ENCODE measurements at places on chromosomes 3 and 15.
A peak's percentile ranks its signal among the peaks of the same experiment; 100 is the strongest.

DNA sequence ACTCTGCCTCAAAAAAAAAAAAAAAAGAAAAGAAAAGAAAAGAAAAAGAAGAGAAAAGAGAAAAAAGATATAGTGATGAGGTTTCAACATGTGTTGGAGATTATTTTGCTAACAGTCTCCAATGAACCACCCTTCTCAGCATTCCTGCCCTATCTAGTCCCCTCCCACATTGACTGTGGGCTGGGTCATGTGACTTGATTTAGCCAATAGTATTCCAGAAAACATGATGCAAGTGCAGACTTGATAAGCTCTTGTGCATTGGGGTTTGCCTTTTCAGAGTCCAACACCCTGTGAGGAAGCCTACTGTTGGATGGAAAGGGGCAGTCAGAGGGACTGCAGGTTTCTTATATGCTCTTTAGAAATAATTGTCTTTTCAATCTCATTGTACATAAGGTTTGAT is 37.8 kb upstream of the MED12L start:
- no peak for DNase-seq

- no peak for DNase-seq
Observed at GRCh38 chr3:159586571-159587202, 401.9 kb upstream of the IL12A start.

DNA sequence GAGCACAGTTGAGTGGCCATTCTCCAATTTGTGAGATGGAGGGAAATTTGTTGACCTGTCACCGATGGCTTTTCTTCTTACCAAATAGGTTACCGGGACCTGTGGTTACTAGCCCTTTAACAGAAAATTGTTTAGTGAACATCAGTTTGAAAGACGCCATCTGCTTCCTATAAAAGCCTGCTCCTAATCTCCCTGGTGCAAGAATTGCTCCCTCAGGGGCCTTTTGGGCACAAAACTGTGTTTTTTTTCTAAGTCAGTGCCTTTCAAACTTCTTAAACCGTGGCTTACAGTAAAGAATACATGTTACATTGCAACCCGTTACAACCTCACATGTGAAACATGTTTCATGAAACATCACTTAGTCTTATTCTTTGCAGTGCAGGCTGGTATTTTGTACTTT is 15.0 kb downstream of the CACNA2D3 start:
- DNase-seq, result no peak

- DNase-seq, result no peak
Observed at GRCh38 chr3:5264896-5265770, 77.6 kb downstream of the EDEM1 start.

DNA sequence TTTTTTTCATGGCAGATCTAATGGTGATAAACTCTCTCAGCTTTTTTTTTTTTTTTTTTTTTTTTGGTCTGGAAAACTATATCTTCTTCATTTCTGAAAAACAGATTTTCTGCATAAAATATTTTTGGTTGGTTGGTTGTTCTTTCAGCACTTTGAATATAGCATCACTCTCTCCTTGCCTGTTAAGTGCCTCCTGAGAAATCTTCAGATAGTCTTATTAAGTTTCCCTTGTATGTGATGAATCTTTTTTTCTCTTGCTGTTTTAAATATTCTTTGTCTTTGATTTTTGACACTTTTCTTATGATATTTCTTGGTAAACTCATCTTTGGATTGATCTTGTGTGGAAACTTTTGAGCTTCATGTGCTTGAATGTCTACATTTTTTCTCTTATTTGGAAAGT is 44.2 kb upstream of the OSTN start:
- DNase-seq, result no peak

DNA sequence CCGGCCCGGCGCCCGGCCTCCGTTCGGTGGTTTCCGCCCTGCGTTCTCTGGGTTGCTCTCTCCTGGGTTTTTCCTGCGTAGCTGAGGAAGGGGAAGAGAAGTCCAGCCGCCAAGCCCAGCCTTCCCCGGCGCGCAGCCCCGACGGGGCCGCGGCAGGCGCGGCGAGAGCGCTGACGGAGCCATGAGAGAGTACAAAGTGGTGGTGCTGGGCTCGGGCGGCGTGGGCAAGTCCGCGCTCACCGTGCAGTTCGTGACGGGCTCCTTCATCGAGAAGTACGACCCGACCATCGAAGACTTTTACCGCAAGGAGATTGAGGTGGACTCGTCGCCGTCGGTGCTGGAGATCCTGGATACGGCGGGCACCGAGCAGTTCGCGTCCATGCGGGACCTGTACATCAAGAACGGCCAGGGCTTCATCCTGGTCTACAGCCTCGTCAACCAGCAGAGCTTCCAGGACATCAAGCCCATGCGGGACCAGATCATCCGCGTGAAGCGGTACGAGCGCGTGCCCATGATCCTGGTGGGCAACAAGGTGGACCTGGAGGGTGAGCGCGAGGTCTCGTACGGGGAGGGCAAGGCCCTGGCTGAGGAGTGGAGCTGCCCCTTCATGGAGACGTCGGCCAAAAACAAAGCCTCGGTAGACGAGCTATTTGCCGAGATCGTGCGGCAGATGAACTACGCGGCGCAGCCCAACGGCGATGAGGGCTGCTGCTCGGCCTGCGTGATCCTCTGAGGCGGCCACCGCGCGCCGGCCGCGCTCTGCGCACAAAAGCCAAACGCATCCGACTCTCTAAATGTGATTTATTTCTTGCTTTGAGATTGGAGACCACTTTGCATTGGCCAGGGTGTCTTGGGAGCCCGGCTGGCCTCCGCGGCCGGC is 727 bp downstream of the RAP2B start:
- peak; percentile 48 for DNase-seq

DNA sequence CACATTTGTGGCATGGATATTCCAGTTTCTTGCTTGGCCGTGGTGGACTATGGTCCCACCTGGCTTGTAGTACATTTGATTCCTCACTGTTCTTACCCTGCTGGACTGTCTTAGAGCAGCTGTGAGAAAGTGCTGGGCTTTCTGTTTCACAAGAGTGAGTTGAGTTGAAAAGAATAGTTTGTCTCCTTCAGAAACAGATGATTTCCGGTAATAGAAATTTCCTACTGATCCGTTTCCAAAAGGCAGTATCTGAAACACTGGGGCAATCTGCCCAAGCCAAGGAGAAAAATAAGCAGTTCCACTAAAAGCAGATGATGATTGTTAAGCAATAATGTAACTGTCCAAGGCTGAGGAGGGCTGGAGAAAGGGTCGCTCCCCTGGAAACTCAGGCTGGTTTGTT is 96.0 kb downstream of the SUCLG2 start:
- DNase-seq, result no peak

- no peak for DNase-seq
Observed at GRCh38 chr15:59896663-59897074, 107.4 kb upstream of the FOXB1 start.

DNA sequence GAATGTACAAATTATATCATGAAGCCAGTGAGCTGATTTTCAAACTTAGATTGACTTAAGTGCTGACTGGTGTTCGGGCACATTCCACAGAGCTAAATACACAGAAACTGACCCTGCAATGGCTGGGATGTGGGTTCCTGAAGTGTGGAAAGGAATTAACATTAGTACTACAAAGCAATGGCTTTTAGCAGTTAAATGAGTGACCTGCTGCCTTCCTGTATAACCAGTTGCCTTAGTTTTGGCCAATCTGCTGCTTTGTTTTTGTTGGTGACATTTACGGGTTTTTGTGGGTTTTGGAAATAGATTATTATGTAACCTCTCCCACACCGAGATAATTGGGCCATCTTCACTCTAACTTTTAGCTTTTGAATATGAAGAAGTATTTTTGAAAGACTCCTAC is 2.4 kb upstream of the SKIC8 start:
- no peak for DNase-seq

GRCh38 chr3:165641569-165642310 is 195.5 kb downstream of the BCHE start:
- no peak for DNase-seq

DNA sequence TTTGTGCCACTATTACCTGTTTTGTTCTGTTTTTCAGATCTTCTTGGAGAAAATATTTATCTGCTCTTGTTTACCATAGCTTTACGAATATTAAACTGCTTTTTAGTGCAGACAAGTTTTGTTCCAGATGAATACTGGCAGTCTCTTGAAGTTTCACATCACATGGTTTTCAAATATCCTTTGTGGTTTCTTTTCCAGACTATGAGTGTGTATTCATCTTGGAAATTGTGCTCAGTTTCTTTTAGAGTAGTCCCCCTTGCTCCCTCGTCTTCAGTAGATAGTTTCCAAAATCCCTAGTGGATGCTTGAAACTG is 1.2 kb downstream of the PIGB start:
- no peak for DNase-seq

GRCh38 chr3:197541756-197542539 is 13.8 kb downstream of the BDH1 start:
- no peak for DNase-seq

DNA sequence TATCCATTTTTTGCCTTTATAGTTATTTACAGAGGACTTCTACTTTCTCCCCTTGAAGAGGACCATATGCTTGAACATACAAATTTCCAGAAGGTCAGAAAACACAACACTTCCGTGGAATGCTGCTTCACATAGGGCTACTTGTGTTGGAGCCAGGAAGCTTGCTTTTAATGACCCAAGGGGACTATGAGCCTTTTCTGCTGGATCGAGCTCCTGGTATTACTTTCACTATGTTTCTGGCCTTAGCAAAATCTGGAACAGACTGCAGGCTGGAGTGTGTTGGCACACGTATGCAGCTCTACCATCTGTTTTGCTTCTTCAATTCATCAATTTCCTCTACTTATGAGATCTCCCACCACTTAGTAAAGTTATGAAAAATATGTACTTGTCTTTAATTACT is 69.3 kb upstream of the CBLB start:
- no peak for DNase-seq

GRCh38 chr3:126852511-126852910 is 130.4 kb upstream of the PLXNA1 start:
- no peak for DNase-seq

DNA sequence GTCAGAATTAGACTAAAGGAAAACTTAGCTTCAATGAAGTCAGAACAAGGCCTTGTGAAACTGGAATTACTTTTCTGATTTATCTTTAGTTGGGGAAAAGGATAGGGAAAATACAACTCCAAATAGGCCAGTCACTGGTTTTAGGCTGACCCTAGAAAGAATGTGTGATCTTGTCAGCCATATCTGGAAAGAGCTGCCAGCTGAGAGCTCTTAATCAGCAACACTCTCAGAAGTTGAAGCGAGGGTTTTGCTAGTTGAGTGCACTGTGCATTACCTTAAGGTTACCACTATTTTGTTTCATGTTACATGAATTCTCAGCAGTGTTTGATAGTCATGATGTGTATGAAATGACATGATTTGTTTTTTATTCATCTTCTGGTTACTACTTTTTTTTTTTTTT is 905.3 kb upstream of the ALCAM start:
- DNase-seq, result no peak

- no peak for DNase-seq
Observed at GRCh38 chr3:61340931-61341461, 89.7 kb upstream of the FHIT start.

DNA sequence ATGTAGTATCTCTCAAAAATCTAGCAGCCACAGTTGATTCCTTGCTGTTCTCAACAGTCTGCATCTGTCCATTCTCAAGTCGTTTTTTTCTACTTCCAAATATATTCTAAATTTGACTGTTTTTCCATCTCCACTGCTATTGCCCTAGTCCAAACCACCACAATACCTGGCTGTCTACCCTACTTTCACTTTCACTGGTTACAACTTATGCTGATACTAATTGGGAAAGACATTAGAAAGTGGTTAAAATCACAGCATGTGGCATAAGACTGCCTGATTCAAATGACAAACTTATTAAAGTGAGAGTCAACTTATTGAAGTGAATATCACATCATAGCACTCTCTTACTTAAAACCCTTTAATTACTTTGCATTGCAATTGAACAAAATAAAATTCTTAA is 72.6 kb downstream of the CHST2 start:
- DNase-seq, result no peak

DNA sequence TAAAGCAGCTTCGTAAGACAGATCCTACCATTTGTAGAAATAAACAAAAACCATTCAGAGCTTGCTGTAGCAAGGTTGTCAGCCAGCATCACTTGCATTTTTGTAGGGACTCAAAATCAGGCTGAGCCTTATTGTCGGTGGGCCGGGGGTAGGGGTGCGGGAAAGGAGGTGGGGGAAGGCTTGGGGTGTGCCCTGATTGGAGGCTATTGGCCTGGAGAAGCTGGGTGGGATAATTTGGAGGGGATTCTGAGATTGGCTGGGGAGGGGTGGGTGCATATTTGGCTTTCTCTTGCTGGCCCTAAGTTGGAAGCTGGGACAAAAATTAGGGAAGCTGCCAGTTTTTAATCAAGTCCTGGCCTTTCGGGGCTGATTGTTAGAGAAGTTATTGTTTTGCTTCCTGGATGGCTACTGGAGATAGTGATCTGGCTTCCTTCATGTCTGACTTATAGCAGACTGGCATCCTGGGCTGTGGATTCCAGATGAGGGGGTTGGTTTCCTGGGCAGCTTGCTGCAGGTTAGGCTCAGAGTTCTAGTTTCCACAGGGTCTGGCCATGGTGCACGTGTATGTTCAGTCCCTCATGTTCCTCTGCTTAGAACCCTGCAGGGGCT is 22.8 kb downstream of the STOML1 start:
- no peak for DNase-seq

- DNase-seq, result no peak
Observed at GRCh38 chr15:82803793-82804574, 1.9 kb downstream of the FSD2 start.

DNA sequence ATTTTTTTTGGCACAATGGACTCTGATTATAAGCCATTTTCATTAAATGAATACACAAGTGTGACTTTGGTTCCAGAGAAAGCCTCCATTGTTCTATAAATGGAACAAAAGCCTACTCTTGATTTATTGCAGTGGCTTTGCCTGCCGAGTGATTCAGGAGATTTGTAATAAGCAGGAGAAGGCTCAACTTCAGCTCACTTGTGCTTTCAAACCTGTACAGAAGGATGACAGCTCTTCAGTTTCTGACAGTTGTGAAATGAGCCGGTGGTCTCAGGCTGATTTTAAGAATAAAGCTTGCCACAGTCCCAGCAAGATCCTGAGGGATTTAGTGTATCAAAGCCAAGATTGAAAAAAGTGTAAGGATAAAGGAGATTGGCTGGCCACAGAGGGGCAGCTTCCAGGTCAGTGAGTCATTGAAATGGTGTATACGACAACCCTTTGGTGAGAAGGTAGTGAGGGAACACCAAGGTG is 438.8 kb upstream of the TGFBR2 start:
- DNase-seq, result no peak

All from stimulated activated CD4-positive, alpha-beta T cell treated with anti-CD3 and anti-CD28 coated beads, Interleukin-4, amount 100 ng/mL, for 24 hours (primary cell).